ENCODE measurements at places on chromosomes 5 and 9. TPM values are rescaled to one million over a fixed set of nuclear protein-coding genes. Genes with fewer than 3 reads are reported as not detected.
A peak's percentile ranks its signal among the peaks of the same experiment; 100 is the strongest.

The SAXO1 gene
- total RNA-seq = not detected

- H3K4me1 ChIP-seq = no peaks in the 10 kb centered on the region
- no peak overlapping the region for H3K4me3 ChIP-seq
- DNase-seq = no peak
These were observed 29.7 kb downstream of the F2R start for GRCh38 chr5:76745670-76746069.

DNA sequence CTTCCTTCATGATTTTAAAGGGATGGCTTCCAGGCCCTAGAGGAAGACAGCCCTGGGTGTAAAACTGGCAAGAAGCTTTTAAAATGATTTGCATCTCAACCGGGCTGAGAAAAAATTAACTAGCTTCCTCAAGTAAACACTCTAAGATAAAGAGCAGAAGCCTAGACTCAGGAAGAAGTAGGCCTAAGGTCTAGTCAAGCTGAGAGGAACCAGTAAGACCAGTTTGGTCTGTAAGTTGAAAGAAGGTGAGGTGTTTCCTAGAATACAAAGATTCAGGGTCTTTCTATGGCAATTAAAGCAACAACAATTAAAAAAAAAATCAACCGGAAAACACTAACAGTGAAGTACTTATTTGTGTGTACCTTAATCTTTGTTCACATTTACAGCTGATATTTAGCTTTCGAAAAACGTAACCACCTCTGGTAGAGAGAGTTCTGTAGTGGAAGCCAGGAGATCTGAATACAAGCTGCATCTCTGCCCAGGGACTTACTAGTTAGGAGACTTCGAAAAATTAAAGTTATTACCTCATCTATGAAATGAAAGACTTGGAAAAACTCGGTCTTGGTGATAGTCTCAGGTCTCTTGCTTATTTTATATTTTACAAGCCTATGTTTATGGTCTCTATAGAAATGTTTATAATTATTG lies 75.7 kb downstream of the TUSC1 start:
- no peak overlapping the region for H3K4me3 ChIP-seq
- peaks cover 11% of the 10 kb centered on the region for H3K27me3 ChIP-seq
- H3K36me3 ChIP-seq = no peaks in the 10 kb centered on the region
- no peak for DNase-seq
- no peak overlapping the region for H3K27ac ChIP-seq

The SPATA31D4 gene
- total RNA-seq = not detected

The TUSC1 gene
- 10.3 TPM for total RNA-seq

GRCh38 chr9:137269231-137269772 lies 8.2 kb upstream of the TOR4A start:
- no peak overlapping the region for H3K27ac ChIP-seq
- DNase-seq = peak; percentile 61
- H3K4me1 ChIP-seq = peaks cover 14% of the 10 kb centered on the region
- no peak overlapping the region for H3K4me3 ChIP-seq
- peaks cover 42% of the 10 kb centered on the region for H3K36me3 ChIP-seq

The GNA14 gene
- total RNA-seq = not detected

The NUTM2G gene
- total RNA-seq = not detected

DNA sequence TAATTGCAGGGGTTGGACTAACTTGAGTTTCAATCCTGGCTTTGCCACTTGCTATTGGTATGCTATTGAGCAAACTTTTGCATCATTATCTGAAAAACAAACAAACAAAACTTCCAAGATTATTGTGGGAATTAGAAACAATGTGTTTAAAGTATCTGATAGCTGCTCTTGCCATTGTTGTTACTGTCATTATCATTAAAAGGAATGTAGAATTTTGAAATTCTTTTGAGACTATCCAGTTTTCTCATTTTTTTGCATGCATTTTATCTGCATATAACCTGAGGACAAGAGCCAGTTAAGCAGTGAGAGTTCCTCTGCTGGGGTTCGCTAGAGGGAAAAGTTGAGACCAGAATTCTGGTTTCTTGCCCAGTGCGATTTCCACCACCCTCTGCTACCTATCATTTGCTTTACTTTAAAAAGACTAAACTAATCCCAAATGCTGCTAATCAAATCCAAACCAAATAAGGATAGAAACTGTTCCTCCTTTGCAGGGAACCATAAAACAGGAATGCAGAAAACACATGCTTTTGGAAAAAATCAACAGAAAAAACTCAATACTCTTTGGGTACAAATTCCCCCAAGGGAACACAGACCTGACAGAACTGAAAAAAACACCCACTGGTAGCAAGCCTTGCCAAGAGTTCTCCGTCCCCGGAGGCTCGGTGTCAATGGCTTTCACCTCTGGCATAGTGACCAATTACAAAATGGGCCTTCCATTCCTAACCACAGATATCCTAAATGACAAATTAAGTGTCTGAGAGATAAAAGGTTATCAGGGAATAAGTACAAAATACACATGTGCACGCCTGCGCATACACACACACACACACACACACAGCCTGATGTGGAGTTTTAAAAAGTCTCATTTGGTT lies 373.7 kb downstream of the ARL15 start:
- no peaks in the 10 kb centered on the region for H3K27me3 ChIP-seq
- H3K27ac ChIP-seq = no peak overlapping the region
- H3K4me3 ChIP-seq = no peak overlapping the region
- DNase-seq = no peak

DNA sequence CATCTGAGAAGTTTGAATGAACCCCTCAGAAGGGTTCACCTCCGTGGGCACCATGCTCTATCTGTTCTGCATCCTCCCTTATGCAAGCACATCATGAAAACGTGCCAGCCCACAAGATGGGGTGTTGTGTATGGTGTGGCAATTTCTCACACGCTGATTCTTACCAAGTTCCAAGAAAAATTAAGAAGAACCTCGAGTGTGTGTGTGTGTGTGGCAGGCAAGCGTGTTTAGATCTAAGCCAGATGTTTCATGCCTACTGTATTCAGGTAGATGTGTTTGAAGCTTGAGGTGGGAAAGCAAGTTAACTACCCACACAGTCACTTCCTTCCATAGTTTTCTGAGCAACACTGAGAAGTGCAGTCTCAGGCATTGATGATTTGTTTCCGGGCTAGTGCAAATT lies 77.7 kb upstream of the GNA14 start:
- no peak overlapping the region for H3K4me3 ChIP-seq
- peaks cover 41% of the 10 kb centered on the region for H3K36me3 ChIP-seq
- H3K4me1 ChIP-seq = no peaks in the 10 kb centered on the region
- H3K27ac ChIP-seq = no peak overlapping the region
- H3K27me3 ChIP-seq = no peaks in the 10 kb centered on the region
- no peak for DNase-seq

The VPS13A gene
- total RNA-seq = 23.5 TPM

The PCDHAC1 gene
- total RNA-seq = 26.3 TPM

DNA sequence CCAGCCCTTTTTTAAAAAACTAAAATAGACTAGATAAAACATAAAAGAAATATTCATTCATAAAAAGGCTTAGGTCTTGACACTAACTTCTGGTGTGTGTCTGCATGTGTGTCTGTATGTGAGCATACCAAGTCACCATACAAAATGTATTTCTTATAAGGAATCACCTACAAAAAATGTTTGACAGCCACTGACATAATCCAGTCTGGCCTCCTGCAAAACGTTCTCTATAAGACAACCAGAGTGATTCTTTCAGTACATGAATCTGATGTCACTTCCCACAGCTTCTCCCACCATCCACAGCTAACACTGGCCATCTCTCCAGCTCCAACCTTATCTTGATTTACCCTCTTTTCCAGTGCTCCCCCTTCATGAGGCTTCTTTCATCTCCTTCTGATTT lies 192.3 kb downstream of the TLE1 start:
- no peak for DNase-seq
- no peak overlapping the region for H3K4me3 ChIP-seq
- H3K27ac ChIP-seq = no peak overlapping the region
- H3K4me1 ChIP-seq = peaks cover 36% of the 10 kb centered on the region

DNA sequence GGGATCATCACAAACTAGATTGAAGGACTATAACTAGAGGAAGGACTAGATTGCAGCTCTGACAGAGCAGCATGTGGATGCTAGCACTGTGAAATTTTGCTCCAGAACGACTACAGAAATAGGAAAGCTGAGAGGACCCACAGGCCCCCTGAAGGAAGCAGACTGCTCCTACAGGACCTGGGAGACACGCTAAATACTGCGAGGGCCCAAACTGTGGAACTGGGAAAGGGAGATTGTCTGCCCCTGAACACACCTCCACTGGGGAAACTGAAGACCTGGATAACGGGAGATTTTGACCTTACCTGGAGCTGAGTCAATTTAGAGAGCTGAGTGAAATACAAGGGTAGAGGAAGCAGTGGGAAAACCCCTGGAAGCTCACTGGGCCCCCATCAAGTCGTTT lies 19.2 kb downstream of the TRIM36 start:
- no peak overlapping the region for H3K27ac ChIP-seq
- no peak for DNase-seq
- H3K36me3 ChIP-seq = no peaks in the 10 kb centered on the region
- no peaks in the 10 kb centered on the region for H3K4me1 ChIP-seq
- H3K4me3 ChIP-seq = no peak overlapping the region

- no peaks in the 10 kb centered on the region for H3K27me3 ChIP-seq
- no peak overlapping the region for H3K27ac ChIP-seq
- H3K4me3 ChIP-seq = no peak overlapping the region
- no peaks in the 10 kb centered on the region for H3K36me3 ChIP-seq
- DNase-seq = no peak
These were observed 22.8 kb upstream of the FUBP3 start for GRCh38 chr9:130556396-130557076.

DNA sequence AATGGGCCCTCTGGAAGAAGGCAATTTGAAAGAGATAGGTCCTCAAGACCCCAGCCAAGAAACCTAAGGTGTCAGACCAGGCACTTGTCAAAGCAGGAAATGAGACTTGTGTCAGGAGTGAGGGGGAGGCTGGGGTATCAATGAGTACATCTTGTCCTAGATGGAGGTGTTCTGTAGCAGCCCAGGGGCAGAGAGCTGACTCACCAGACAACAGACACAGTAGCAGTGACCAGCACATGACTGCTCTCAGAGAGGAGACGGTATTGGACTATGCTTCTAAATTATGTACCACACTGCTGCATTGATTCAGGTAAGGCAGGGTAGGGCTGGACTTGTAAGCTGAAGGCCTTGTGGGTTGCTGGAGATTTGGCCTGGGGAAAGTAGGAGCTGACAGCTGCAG lies 551.2 kb upstream of the KLF4 start:
- H3K36me3 ChIP-seq = no peaks in the 10 kb centered on the region
- DNase-seq = peak; percentile 91
- H3K27me3 ChIP-seq = no peaks in the 10 kb centered on the region

DNA sequence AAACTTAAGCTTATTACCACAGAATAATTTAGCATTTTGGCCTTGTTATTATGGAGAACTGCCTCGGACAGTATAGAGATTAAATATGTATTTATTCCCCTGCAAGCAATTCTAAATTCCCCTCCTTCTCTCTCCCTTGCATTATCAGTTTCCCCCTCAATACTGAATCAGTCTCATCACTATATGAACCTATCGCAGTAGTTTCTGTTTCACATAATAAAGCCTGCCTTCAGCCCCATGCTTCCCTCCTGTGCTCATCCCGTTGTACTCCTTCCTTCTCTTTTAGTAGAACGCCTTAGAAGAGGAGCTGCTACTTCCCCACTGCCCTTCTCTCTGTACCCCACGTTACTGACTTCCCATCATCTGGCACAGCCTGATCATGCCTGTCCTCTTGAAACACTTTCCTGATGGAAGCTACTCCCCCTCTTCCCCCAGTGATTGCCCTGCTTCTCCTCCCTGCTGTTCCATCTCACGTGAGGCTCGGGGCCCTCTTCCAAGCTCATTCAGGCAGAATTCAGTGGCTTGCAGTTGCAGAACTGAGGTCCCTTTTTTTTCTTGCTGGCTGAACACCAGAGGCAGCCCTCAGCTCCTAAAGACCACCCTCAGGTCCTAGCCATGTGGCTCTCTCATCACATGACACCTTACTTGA lies 93.4 kb downstream of the PPIC start:
- peaks cover 16% of the 10 kb centered on the region for H3K4me1 ChIP-seq
- H3K27ac ChIP-seq = peak overlapping the region; percentile 4
- peaks cover 39% of the 10 kb centered on the region for H3K36me3 ChIP-seq
- H3K27me3 ChIP-seq = no peaks in the 10 kb centered on the region

- H3K36me3 ChIP-seq = no peaks in the 10 kb centered on the region
- H3K4me3 ChIP-seq = no peak overlapping the region
- no peaks in the 10 kb centered on the region for H3K27me3 ChIP-seq
- H3K27ac ChIP-seq = no peak overlapping the region
- peaks cover 15% of the 10 kb centered on the region for H3K4me1 ChIP-seq
These were observed 212.4 kb downstream of the LRRC70 start for GRCh38 chr5:62791059-62791458.

DNA sequence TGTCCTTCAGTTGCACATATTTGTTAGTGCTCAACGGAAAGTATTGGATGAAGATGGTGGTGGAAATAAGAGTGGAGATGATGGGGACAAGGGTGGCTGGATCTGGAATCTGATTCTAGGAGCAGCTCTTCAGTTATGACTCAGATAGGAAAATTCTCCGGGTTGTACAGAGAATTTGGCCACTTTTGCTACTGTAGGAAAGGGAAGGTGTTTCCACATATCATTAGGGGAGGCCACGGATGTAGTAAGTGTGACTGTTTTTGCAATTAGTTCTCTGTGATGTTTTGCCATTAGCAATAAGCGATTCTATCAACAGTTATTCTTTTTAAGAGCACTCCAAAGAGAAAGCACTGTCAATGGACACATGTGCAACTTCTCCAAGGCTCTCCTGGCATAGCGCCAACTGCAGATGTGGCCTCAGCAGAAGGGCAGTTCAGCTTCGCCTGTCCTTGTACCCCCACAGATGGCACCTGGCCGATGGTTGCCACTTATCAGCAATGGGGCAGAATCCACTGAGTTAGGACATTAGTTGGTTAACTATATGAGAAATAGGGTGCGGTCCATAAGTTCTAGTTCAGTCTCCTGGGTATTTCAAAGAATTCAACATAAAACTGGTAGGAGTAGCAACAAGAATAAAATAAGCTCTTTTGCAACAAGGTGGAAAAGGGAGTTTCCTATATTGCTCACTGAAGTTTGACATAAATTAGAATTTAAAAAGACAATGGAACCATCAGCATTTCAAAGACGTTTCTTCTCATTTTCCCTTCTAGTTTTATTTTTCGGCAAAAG lies 96.3 kb downstream of the ARSB start:
- DNase-seq = peak; percentile 5
- H3K36me3 ChIP-seq = no peaks in the 10 kb centered on the region
- no peaks in the 10 kb centered on the region for H3K27me3 ChIP-seq
- H3K4me3 ChIP-seq = no peak overlapping the region
- no peaks in the 10 kb centered on the region for H3K4me1 ChIP-seq

DNA sequence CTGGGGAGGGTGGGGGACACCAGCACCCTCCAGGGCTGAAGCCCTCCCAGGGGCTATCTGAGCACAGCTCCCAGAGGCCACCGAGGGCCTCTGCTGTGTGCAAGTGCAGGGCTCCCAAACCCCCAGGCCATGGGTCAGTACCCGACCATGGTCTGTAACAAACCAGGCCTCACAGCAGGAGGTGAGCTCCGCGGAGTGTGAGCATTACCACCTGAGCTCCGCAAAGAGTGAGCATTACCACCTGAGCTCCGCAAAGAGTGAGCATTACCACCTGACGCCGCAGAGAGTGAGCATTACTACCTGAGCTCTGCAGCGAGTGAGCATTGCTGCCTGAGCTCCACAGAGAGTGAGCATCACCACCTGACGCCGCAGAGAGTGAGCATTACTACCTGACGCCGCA lies 152.9 kb upstream of the IRX2 start:
- no peak overlapping the region for H3K27ac ChIP-seq
- H3K36me3 ChIP-seq = no peaks in the 10 kb centered on the region
- no peak overlapping the region for H3K4me3 ChIP-seq

The ADAMTS6 gene
- 17.8 TPM for total RNA-seq

The PCDH12 gene
- total RNA-seq = not detected

- no peaks in the 10 kb centered on the region for H3K4me1 ChIP-seq
- H3K27me3 ChIP-seq = no peaks in the 10 kb centered on the region
- DNase-seq = no peak
- no peaks in the 10 kb centered on the region for H3K36me3 ChIP-seq
These were observed 620.1 kb downstream of the TLE1 start for GRCh38 chr9:81069038-81069795.
